NCI-H2081 treated with DMSO at 0.1 percent for 48 hours (cell line): ENCODE measurements at places on chromosomes 1 and 21.

GRCh38 chr21:34280959-34281358 is 82.8 kb upstream of the KCNE2 start:
- DNase-seq, result no peak

GRCh38 chr1:214289574-214290272 is 8.8 kb downstream of the SMYD2 start:
- DNase-seq, result no peak

DNA sequence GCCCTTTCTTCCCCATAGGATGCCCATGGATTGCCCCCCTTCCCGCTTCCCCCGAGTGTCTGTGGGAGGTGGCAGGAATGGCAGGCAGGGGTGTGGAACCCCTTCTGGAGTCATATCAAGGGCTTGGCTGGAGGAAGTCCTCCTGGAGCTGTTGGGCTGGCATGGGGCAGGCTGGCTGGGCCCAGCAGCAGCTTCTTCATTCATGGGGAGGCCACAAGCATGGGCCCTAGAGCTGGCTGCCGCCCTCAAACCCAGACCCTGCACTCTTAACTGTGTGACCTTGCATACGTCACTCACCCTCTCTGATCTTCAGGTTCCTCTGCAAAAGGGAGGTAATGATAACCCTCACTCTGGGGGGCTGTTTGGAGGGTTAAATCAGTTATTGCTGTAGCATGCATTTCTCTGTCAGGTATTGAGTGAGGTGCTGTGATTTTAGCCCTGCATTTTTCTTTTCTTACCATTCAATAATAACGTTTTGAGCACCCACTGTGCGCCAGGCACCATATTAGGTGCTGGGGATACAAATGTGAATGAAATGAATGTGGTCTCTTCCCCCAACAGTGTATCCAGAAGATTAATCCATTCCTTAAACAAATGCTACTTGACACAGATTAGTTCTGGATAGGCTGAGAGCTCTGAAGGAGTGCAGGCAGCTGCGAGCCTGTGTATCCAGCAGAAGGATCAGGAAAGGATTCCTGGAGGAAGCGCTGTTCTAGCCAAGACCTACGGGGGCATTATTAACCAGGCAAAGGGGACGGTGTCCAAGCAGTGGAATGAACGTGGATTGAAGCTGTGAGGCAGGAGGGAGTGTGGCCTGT is 9.3 kb downstream of the PCSK9 start:
- no peak for DNase-seq

- no peak for DNase-seq
These were observed 27.8 kb downstream of the SDC3 start for GRCh38 chr1:30880678-30881318.

DNA sequence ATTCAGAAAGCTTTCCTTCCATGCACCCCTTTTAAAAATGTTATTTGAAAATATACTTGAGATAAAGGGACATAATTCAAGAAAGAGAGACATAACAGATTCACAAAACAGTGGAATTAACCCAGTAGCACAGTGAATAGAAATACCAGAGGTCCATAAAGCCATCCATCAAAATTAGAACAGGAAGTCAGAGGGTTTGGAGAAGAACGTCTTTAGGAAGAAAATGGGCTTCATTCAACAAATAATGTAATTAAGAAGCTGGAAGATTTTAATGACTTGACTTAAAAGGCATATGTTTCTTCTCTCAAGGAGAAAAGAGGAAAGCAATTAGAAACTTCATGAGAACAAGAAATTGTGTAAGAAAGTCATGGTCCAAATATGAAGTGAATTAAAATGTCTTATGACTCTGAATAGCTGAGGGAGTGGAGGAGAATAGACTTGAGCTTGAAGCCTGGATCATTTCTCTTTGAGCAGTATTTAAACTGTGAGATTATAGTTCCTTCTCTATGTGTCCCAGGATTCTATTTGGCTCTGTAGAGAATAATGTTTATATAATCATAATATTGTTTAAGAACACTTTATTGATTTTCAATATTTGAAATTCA is 7.9 kb upstream of the HCRTR1 start:
- DNase-seq, result no peak

GRCh38 chr1:2247760-2248126 is 19.6 kb downstream of the SKI start:
- no peak for DNase-seq

GRCh38 chr1:163459539-163459938 is 137.8 kb downstream of the NUF2 start:
- DNase-seq, result no peak

DNA sequence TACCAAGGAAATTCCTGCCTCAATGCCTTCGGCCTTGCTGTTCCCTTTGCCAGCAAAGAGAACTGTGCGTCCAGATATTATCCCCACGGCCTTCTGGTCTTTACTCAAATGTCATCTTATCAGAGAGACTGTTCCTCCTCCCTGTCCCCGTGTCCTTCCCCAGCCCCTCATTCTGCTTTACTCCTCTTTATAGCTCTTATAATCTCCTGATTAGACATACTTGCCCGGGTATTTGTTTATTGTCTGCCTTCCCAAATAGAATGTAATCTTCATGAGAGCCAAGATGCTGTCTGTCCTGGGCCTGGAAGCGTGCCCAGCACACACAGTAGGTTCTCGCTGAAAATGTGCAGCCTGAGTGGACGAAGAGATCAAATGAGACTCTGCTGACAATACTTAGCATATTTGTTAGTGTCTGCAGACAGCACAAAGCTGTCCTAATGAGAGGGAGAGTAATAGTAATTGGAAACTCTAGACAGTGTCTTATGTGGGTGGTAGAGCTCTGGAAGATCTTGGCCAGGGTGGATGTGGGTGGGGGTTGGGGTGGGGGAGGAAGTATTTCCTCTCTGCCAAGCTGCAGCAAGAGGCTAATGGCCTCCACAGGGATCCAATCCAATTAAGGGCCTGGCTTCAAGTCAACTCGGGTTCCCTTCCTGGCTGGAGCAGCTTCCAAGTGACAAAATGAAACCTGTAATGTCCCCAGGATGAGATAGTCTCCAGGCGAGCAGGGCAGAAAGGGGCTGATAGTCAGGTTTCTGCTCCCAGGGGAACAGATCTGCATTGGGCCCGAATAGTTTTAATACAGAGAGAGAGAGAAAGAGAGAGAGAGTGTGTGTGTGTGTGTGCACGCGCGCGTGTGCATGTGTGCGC is 9.5 kb upstream of the CLIC4 start:
- DNase-seq, result peak; percentile 84

- no peak for DNase-seq
These were observed 23.8 kb downstream of the SEC16B start for GRCh38 chr1:177945943-177946650.

GRCh38 chr1:19412654-19413053 is 72.7 kb downstream of the CAPZB start:
- DNase-seq, result no peak

DNA sequence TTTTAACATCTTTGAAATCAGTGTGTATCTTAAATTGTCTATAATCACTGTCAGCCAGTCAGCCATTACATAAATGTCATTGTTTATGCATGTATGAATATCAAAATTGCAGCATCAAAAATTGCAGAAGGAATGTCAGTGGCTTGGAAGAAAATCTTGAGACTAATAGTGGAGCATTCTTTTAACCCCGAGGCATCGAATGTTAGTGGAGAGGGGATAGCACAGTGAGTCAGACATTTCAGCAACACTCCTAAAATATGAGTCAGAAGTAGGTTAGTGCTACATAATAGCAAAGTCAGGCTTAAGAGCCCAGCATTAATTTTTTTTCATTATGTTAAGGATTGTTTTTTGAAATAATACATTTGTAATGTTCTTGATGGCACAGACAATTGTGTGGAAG is 45.5 kb downstream of the SNRPE start:
- no peak for DNase-seq

- no peak for DNase-seq
These were observed 125.3 kb downstream of the GREM2 start for GRCh38 chr1:240486611-240487010.
